ENCODE measurements at places on chromosomes 6 and 20. TPM values are rescaled to one million over a fixed set of nuclear protein-coding genes. Genes with fewer than 3 reads are reported as not detected.

GSTA2 gene
- polyA plus RNA-seq: not detected

FAM83C gene
- polyA plus RNA-seq: 0.06 TPM

OLIG3 gene
- not detected for polyA plus RNA-seq

ETV7 gene
- 0.09 TPM for polyA plus RNA-seq

CPXM1 gene
- polyA plus RNA-seq: 275 TPM

CALHM6 gene
- polyA plus RNA-seq: 3.9 TPM

ANKRD66 gene
- not detected for polyA plus RNA-seq

EFCAB8 gene
- polyA plus RNA-seq: 0.13 TPM

DSP gene
- 74.1 TPM for polyA plus RNA-seq

HTR1E gene
- polyA plus RNA-seq: 0.64 TPM

DNA sequence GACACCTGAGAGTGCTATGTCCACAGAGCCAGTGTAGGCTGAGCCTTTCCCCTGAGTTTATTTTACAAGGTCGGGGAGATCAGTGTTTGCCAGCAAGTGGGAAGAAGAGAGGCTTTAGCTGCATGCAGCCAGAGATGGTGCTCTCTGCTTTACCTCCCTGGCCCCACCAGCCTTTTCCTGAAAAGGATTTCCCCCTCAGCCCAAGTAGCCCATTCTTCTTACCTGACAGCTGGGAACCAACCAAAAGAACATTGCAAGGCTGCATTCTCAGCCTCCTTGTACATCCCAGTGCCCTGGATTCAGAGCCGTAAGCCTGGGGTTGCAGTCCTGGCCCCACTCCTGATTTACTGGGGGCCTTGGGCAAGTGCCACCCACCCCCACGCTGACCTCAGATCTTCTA, 16.9 kb downstream of the SNPH start:
- no peak for DNase-seq

DNA sequence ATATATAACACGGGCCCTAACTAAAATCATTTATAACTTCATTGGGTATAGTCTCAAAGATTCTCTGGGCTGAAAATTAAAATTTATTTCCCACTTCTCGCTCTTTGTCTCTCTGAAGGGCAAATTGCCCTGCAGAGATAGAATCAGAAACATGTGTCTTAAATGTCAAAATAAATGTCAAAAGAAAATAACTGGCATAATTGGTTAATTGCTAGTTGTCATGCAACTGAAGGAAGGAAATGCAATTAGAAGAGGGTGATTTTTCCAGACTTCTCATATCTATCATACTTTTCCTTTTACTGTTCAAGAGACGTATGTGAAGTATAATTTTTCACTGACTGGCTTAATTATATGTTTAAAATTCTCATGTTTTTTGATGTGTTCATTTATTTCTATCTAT, 80.3 kb upstream of the HMGCLL1 start:
- no peak for DNase-seq

DNA sequence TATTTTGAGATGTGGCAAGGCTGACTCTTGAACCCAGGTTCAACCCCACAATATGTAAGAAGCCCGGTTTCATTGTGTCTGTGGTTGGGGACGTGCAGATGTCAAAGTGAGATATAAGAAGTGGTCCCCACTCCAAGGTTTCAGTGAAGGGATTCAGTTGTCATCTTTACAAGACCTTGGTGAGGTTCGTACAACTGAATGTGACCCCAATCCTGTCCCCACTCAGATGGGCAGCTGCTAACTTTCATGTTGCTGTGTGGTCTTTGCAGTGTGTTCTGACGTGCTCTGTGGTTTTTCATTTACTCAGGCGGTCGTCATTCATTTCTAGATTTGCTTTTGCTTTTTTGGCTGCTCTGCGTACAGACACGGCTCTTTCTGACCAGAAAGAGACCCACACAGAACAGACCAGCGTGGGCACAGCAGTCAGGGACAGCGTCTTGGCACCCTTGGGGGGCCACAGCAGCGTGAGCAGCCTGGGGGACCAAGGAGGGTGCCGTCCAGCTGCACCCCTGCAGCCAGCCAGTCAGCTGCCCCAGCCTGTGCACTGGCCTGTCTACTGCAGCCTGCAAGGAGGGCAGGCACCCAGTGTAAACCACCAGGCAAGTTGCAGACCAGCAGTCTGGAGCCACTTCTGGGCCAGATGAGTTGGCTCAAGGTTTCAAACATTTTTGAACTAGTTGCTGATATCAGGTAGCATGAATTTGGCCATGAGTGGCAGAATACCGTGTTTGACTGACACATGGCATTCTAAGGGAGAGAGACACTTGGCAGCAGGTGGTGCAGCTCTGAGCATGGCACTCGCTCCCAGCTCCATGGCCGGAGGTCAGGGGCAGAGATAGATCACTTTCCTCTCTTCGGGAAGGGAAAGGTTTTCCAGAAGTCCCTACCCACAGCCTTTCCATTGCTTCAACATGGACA, 49.4 kb upstream of the IRF4 start:
- DNase-seq: no peak

DNA sequence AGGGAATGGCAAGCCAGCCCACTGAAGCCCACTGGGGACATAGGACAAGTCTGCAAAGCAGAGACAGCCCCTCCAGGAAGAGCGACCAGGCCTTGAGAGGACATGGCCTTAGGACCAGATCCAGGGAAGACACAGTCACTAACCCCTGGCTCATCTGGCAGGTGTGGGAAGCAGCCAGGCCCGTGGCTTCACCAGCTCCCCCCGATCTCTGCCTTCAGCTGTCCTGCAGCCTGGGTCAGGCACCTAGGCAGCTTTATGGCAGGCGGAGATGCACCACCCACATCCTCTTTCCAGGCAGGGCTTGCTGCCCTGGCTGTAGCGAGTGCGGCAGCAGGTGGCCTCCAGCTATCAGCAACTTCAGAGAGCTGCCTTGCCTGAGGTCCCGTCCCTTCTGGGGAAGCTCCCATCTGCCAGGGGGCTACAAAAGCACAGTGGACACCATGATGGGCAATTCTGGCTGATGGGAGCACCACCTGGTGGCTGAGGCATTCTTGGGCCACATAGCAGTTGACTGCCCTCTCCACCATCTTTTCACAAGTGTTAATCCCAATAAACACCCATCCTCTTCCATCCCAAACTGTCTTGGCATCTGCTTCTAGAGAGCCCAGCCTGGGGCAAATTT, 85.8 kb downstream of the DZANK1 start:
- no peak for DNase-seq

- no peak for DNase-seq
Observed at GRCh38 chr20:52295556-52295955, 104.0 kb upstream of the ZFP64 start.

GRCh38 chr6:52328729-52329128, 33.2 kb upstream of the PAQR8 start:
- no peak for DNase-seq

DNA sequence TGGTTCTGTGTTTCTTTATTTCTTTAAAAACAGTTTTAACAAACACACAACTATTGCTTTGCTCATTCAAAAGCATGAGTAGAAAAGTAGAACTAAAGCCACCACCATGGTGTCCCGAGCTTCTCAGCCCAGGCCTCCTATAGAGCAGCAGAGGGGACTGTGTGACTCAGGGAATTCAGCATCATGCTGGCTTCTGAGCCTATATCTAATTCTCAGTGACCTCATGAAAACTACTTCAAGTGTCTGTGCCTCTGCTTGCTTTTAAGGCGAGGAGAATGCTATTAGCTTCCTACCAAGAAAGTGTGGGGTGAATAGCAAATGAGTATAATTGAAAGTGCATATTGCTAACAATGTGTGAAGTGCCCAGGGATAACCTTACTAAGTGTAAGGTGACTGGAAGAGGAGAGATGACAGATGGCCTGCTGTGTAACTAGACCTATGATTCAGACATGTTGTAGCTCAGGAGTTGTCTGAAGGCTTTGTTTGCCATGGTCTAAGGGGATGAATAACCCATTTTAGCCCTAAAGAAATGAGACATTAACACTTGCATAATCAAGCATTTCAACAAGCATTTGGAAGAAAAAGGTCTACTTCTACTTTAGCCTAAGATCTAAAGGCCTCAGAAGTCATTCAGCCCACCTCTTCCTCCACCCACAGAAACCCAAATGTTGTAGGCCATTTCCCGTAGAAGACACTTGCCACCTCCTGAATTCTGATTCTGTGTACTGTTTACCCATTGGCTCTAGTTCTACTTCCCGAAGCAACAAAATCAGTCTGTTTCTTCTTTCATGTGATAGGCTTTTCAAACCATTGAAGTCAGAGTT, 121.5 kb upstream of the ARG1 start:
- no peak for DNase-seq

- DNase-seq: no peak
Observed at GRCh38 chr20:32006841-32007786, 3.1 kb upstream of the CCM2L start.

DNA sequence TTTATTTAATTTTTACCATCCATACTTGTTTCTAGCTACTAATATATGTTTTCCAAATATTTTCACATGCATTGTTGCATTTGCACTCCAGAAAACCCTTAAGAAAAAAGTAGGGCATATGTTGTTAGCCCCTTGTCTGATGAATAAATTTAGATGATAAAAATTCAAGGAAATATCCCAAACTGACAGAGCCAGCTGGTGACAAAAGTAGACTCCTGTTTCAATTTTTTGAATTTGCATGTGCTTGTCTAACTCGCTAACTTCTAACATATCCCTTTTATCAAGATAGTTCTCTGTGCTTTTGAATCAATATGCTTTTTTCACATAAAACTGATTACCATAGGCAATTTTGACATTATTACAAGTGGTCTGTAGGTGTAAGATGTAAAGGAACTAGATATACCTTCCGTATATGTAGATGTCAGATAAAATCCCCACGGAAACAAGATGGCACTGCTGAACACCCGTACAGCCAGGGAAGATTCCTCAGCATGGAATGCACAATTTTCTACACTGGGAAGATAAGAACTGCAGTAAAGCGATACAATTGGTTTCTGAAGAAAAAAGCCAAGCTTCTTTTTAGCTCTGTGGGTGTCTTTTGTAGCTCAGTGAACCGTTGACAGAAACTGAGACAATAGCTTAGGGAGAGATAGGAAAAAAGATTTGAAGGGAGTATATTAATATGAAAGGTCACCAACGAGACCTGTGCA, 437.6 kb upstream of the RNF217 start:
- no peak for DNase-seq

DNA sequence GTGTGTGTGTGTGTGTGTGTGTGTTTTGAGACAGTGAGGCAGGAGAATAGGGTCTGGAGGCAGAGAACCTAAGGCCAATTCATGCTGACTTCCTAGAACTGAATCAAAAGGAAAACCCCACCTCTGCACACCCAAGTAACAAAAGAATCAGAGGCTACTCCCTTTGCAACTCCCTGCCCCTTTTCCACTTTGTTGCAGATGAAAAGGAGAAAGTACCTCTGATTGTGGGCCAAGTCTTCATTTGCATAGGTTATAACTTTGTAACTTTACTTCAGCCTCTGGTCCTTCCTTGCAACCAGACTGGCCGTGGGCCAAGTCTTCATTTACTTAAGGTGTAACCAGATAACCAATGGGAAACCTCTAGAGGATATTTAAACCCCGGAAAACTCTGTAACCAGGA, 168.8 kb downstream of the EYA2 start:
- DNase-seq: no peak

DNA sequence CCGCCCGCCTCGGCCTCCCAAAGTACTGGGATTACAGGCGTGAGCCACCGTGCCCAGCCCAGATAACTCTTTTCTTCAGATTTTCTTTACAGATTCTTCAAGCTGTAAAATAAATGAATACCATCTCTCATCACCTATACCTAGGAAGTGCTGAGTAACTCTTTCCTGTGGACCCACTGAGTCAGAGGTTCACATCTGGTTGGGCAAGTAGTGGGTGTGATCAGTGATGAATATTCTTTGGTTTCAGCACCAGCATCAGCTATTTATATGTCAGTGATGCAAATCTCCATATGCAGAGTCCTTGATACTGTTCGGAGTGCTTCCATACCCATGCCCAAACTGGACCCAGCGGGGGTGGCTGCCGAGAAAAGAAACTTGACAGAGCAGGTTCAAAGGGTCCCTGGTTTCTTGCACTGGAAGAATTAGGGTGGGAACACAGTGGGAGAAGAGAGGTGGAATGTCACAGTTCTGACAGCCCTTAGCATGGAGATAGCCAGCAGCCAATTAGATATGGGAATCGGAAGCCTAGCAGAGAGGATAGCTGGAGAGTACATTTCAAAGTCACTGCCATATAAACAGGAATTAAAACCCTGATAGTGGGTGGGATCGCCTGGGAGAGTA, 64.9 kb upstream of the DDR1 start:
- no peak for DNase-seq
